Activated CD4-positive, alpha-beta memory T cell treated with anti-CD3 and anti-CD28 coated beads, Interleukin-2, amount 10 ng/mL, durations not matched to agents 7 days and 5 days (primary cell): ENCODE measurements at places on chromosomes 6 and 20.

DNA sequence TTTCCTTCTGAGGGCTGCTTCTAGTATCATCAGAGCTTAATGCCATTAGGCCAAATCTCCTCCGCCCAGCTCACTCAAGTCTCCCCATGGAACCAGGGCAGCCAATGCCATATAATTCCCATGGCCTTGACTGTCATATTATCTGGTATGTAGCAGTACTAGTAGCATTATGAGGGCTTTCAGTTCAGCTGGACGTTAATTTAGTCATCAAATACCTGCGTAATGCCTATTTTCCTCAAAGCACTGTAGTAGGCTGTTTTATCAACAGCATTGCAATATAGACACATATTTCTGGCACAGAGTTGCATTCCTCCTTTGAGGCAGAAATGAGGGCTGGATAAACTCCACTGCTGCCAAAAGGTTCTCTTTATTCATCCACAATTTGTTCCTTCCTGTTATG, 1.7 kb downstream of the KCTD20 start:
- no peak for DNase-seq

DNA sequence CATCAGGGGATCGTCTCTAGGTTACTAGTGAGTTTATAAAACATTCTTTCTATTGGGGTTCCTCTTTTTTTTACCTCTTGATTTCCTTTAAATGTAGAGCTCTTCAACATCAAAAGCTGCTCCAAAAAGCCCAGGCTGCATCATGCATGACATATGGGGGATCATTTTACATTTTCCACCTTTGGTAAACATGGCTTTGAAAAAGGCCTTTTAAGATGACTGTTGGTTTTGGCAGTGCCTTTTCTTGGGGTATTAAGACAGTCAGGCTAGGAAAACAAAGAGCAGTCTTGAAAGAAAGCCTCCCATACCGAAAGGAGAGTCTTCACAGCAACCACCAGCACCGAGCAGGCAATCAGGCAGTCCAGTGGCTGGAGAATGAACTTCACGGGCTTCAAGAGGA, 73.2 kb downstream of the NPEPL1 start:
- DNase-seq, result no peak

- no peak for DNase-seq
These were observed 38.6 kb upstream of the SENP6 start for GRCh38 chr6:75563032-75563431.

- no peak for DNase-seq
These were observed 300.2 kb upstream of the JARID2 start for GRCh38 chr6:14945461-14946185.

GRCh38 chr6:119210596-119210995, 132.1 kb upstream of the FAM184A start:
- DNase-seq, result no peak

- DNase-seq, result no peak
These were observed 125.8 kb downstream of the LY86 start for GRCh38 chr6:6714118-6714897.

DNA sequence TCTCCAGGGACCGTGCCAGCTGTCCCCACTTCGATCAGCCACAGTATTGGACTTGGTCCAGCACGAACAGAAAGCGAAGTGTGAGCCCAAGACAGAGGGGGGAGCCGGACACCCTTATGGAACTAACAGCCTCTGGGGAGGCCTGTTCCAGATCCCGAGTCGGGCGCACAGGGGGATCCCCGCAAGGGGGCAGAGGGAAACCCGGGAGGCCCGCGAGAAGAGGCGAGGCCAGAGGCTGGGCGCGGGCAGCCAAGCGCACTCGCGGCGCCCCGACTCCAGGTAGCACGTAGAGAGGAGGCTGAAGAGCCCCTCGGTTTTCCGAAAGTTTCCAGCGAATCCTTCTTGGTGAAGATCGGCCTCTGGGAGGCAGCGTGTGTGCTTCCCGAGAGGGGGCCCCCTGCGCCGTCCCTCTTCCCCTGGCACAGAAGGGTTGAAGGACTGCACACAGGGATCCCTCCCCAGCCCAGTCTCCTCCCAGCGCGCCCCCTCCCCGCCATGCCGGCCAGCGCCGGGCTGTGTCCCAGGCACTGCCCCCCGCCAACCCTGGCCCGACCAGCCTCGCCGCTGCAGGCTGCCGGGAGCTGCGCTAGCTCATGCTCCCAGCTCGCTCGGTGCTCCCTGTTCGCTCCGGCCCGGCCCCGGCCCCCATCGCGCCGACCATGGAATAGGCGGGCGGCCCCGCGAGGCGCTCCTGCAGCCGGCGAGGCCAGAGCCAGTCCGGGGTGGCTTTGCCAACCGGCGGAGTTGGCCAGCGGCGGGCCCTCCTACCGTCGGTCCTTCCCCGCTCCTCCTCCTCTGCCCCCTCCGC, 577 bp upstream of the SLC24A3 start:
- no peak for DNase-seq
